ENCODE measurements at places on chromosomes 13 and 19.

- no peak for DNase-seq
Measured at GRCh38 chr19:19083413-19084178, 19.8 kb downstream of the SLC25A42 start.

GRCh38 chr13:44434766-44435141 lies 61.1 kb downstream of the SERP2 start:
- DNase-seq, result no peak

- DNase-seq, result no peak
Measured at GRCh38 chr13:109999659-110000533, 213.5 kb upstream of the IRS2 start.

GRCh38 chr13:105778196-105778595 lies 757.3 kb downstream of the EFNB2 start:
- no peak for DNase-seq

- DNase-seq, result no peak
Measured at GRCh38 chr13:50467156-50468110, 376.1 kb downstream of the DLEU7 start.

- DNase-seq, result no peak
Measured at GRCh38 chr13:35785576-35786303, 309.3 kb upstream of the MAB21L1 start.

- DNase-seq, result no peak
Measured at GRCh38 chr13:35283856-35284255, 192.6 kb downstream of the MAB21L1 start.

DNA sequence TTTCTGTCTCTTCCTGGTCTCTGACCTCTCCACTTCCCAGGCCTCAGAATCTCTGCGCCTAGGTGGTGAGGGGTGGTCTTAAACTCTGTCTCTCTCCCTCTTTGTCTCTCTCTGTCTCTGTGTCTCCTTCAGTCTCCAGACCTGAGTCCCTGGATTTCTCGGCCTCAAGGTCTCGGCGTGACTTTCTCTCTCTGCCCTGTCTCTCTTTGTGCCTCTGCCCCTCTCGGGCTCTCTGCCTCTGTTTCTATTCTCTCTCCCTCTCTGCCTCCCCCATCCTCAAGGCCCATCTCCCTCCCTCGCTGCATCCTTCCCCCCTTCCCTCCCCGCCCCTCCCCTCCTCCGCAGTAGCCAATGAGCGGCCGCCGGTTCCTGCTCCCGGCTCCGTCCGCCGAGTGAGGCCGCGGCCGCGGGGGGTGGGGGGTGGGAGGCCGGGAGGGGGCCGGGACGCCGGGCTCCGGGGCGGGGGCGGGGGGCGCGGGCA lies at the start of gene CACNG7:
Gene CACNG7, plus strand, starts transcription at position 344 of the 481 bp plus-strand sequence. CDS start 3,554 bp downstream, outside the sequence.
- DNase-seq, result no peak

DNA sequence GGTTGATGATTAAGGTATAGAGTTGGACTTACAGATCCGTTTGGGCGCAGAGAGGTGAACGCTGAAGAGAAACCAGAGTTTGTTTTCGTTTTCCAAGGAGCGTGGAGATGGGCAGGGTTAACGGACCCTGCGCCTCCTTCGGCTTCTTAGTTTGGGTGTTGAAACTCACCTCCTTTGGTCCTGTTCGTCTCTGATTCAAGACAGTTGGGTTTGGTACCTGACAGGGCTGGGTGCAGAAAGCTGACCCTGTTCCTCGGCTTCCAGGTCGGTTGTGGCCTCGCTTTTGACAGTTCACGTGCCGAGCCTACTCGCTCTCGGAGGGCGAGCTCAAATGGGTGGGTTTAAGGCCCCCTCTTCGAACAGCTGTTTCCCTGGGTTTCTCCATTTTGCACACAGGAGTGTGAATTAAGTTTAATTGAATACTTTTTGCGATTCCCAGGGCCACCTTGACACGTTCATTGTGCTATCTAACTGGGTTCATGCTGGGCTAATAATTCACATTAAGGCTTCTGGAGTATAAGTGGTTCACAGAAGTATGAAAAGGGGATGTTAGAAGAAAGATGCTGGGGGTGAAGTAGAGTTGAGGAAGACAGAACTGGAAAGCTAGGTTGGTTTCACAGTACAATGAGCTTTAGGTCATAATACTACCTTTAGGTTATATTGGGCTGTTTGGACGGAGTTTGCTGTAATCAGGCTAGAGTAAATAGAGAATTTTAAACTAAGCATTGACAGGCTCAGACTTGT lies 638 bp downstream of the USPL1 start:
- DNase-seq, result no peak

GRCh38 chr19:4391701-4392483 lies 8.5 kb downstream of the SH3GL1 start:
- no peak for DNase-seq

DNA sequence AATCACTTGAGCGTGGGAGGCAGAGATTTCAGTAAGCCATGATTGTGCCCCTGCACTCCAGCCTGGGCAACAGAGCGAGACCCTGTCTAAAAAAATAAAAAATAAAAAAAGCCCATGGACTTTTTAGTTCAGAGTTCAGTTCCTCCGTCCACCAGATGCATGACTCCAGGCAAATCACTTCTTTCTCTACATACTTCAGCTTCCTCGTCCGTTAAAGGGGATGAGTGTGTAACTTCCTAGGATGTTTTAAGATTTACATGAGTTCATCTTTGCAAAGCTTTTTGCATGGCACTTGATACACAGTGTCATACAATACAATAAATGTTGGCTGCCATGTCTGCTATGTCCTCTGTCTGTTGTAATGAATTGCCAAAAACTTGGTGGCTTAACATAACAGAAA lies 10.0 kb upstream of the FFAR2 start:
- DNase-seq, result no peak

- DNase-seq, result no peak
Measured at GRCh38 chr19:44640518-44640917, 3.2 kb upstream of the PVR start.

- peak; percentile 88 for DNase-seq
Measured at GRCh38 chr19:42108527-42109389, 23.5 kb downstream of the POU2F2 start.

DNA sequence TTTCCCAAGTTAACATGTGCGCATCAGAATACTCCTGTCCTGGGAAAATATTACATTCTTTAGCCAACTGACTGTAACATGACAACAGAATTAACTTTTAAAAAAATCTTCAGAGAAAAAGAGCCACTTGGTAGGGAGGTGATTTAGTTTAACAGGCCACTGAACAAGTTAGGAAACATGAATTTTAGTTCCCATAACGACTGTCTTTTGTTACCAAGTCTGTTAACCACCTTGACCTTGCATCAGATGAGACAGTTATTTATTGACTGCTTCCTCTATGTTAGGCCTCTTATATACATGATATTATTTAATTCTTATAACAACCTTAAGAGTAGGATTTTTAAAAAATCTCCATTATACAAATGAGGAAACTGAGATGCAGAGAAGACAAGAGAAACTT lies 268.6 kb downstream of the NDFIP2 start:
- no peak for DNase-seq

- no peak for DNase-seq
Measured at GRCh38 chr19:2517881-2518601, 42.1 kb downstream of the GADD45B start.

- DNase-seq, result no peak
Measured at GRCh38 chr19:49556412-49557398, 23.7 kb downstream of the NOSIP start.

DNA sequence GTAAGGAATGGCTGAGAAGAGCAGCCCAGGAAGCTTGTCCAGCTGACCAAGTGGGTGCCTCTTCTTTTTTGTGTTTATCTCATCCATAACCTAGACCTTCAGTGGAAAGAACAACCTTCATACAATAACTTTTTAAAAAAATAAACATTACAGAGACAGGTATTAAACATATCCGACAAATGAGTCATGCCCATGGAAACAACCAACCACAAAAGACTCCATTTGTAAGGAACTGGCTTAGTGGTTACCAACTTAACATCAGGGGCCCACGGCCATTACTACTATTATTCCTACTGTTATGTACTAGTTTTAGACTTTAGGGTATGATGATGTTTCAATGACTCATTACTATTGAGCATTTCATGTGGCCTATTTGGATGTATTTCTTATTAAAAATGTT lies 191.7 kb upstream of the SERP2 start:
- no peak for DNase-seq

DNA sequence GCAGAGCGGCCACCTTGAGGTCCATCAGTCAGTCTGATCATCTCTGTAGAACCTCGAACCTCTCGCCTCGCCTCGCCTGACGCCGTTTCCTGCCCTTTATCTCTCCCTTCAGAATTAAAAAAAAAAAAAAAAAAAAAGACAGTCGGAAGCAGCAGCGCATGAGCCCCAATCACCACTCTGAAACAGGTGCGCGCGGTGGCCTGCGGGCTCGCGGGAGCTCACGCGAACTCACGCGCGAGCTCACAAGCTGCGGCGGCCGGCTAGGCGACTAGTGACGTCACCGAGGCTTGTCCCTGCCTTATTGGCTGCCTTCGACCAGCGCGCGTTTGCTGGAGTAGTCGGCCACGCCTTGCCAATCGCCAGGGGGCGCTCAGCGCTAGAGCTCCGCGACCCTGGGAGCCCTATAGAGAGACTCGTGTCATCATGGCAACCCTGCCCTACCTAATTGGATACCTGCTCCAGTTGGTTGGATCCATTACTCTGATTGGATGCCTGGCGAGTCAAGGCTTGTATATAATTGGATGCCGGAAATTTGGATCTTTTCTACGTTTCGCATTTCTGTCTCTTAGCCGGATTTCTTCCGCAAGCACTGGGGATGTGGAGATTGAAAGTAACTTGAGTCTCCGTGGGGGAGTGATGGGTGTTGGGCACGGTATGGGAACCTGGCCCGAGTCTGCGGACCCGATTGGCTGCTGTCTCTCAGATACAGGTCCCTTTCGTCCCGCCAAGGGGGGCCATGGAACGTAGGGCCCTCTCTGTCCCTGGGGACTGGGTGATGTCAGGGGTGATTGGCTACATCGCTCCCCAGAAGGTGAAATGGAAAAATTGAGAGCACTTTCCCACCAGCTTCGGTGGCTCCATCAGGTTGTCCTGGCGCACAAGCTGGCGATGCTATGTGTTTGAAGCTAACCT lies 31.6 kb downstream of the SYT3 start:
- DNase-seq, result peak; percentile 68

DNA sequence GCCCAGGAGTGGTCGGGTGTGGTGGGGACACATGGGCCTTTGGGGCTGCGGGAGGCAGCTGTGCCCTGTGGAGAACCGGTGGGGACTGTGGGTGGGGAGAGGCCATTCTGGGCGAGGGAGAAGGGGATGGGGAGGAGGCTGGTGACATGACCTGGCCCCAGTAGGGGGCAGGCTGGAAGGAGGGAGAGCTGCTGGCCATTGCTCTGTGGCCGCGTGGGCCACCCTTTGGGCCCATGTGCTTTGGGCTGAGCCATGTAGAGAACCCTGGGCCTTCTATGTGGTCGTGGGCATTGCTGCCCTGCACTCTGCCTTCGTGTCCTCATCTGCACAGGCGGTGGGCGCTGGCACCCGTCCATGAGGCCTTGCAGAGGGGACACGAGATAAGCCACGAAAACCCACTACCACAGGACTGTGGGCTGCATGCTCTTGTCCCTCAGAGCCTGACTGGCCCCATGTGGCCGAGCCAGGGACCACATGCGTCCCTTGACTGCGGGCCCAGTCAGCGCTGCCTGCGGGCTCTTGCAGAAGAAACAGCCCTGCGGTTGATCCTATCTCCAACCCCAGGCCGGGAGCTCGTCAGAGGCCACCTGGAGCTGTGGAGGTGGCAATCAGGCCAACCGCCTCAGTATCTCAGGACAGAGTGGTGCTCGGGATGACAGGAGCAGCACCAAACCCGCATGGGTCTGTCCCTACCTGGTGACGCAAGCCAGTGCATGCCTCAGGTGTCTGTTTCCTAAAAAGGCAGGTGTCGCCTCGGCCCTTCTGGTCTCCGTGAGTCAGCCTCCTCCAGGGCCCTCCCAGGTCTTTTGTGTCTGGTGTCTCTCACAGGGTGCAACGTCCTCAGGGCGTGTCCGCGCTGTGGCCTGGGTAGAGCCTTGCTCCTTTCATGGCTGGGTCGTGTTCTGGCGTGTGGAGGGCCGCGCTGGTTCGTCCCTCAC lies 14.3 kb downstream of the FZR1 start:
- DNase-seq, result no peak

DNA sequence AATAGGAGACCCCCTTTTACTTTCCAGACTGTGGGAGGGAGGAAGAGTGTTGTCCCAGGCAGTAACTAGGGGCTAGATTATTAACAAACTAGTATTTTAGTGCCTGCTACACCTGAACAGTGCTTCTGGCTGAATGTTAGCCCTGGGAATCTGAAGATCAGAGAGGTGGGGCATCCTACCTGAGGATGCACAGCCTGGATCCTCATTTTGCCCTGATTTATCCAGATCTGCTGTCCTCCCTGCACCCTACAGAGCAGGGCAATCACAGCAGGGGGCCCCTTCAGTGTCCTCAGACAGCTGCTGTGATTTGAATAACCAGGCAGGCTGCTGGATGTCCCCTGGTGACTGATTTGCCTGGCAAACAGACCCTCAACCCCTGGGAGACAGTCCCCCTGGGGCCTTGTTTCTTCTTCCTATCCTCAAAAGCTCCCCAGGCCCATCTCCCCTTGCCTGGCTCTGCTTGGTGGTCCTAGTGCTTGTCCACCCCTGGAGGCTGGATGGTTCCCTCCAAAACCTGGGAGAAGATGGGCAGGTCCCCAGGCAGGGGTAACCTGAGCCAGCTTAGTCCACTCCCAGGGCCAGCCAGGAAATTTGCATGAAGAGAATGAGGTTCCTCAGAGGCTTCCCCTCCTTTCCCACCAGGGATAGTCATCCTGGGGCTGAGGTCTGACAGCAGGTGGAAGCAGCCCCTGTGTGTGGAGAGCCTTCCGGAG lies at the start of gene OVOL3:
Gene OVOL3, plus strand, starts transcription at position 657 of the 713 bp plus-strand sequence. CDS start 60 bp downstream, outside the sequence.
- DNase-seq, result no peak

DNA sequence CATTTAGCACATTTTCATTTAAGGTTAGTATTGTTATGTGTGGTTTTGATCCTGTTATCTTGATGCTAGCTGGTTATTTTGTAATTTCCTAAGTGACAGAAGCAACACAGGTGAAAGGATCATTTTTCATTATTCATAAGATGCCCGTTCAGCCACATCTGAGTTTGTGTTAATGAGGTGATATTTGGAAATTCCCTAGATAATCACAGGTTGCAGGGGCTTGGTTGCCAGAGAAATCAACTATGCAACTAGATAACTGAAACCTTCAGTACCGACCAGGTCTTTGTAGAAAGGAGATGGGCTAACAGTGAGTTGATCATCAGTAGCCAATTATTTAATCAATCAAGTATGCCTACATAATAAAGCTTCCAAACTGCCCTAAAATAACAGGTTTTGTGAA lies 121.3 kb upstream of the UFM1 start:
- DNase-seq, result no peak
